ENCODE measurements at places on chromosomes 3 and 15. TPM values are rescaled to one million over a fixed set of nuclear protein-coding genes. Genes with fewer than 3 reads are reported as not detected.

GRCh38 chr3:138084196-138084595, 31.2 kb downstream of the DZIP1L start:
- DNase-seq: no peak

DNA sequence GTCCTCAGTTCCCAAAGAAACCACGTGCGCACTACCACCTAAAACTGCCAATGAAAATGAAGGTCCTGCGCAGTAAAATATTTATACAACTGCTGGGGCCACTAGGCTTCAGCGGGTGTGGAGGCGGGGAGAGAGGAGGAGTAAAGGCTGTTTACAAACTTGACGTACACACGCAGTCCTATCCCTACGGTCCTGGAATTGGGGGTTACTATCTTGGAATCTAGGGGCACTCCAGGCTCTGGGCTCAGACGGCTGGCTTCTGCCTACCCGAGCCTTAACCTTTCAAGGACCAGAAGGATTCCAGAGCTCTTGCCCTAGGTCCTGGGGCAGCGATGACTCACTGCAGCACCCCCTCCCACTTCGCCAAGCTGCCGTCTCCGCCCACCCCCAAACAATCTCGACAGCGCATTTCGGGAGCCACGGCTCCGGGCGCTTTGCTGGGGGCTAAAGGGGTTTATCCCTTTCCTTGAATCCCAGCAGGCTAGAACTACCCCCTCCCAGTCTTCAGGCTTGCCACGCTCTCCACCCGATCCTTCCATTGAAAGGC, 3.0 kb downstream of the ADAMTS9 start:
- DNase-seq: no peak

GRCh38 chr15:85607842-85608241, 186.9 kb downstream of the KLHL25 start:
- DNase-seq: no peak

KCNMB3 gene
- 1.8 TPM for total RNA-seq

- DNase-seq: no peak
Measured at GRCh38 chr3:157077565-157077991, 82.4 kb downstream of the CCNL1 start.

IL17RB gene
- not detected for total RNA-seq

- no peak for DNase-seq
Measured at GRCh38 chr15:92012368-92012629, 158.8 kb downstream of the SLCO3A1 start.

- no peak for DNase-seq
Measured at GRCh38 chr3:112456147-112456546, 43.1 kb downstream of the BTLA start.

DNA sequence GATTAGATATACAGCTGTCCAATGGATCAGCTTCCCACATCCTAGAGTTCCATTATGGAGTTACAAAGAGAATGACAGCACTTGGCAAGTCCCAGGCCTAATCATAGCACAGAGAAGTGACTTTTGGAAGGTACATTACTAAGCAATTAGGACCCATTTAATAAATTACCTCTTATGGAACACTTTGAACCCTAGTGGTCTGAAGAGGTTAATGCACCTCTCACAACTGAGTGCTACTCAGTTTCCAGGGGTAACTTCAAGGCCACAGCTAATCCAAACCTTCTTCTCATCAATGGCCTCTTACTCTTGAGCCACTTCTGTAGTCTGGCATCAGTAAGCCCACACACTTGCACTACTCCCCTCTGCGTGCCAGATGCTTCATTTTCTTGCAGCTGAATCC, 34.9 kb upstream of the MEIS2 start:
- DNase-seq: no peak

MAPKBP1 gene
- total RNA-seq: 49.0 TPM

DNA sequence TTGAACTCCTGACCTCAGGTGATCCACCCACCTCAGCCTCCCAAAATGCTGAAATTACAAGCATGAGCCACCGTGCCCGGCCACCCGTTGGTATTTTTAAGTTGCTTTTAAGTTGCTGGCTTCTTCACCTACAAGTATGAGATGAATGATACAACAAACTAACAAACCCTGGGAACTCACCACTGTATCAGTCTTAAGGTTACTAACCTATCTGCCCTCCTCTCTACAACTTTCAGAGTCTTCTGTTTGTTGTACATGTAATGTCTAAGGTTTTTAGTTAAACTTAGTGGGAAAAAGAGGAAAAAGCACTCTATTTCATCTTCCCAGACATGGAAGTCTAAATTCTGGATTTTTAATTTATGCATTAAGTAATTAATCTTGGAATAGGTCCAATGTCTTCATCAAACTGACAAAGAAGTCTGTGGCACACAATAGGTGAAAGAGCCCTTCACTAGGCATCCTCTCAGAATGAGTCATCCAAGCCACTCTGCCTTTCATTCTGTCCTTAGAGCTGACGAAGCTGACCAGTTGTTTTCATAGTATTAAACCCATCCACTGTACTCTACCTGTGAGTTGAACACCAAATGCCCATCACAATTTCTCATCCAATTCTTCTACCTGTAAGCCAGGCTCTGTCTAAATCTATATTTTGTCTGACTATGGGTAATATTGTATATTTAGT, 936.1 kb downstream of the TUSC7 start:
- no peak for DNase-seq

DNA sequence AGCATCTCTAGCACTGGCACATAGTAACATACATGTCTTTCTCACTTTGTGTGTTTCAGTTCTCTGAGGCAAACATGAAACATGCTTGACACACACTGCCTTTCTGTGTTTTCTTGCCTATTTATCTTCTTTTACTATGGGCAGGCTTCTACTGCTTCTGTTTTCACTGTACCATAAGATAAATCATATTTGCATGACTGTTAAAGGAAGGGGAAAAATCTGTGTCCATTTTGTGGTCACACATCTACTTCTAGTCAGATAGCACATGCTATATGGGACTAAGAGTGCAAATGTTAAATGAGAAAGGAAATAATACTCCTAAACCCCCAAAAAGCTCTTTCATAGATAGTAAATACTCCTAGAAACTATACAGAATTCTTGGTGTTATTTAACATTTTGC, 386.4 kb downstream of the ZBTB20 start:
- no peak for DNase-seq

LIPH gene
- total RNA-seq: not detected

DNA sequence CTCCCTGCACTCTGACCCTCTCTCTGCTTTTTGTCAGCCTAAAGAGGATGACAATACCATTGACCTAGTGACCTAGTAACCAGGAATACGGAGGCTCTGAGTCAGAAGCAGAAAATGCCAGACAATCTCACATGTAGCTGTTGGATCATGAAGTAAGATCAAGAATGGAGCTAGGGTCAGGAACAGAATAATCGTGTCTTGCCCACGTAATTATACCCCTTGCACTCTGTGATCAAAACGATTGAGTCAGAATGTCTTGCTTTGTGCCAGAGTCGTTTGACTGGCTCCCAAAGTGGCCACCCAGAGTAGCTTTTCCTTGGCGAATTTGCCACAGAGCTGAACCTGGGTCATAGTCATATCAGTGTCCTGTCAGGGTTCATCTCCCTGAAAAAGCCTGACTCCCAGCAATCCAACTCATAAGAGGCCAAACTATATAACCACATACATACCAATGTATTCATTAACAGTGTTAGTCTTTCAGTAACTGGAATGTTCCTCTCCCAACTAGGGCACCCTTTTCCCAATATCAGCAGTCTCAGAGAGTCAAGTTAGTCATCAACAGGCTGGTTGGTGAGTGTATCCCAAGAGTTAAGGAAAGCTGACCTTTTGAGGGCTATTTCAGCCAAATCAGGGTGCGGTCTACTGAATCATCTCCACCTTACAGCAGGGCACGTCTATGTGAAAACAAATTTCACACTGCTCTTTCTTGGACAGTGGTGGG, 5.0 kb upstream of the CDV3 start:
- DNase-seq: no peak

DNA sequence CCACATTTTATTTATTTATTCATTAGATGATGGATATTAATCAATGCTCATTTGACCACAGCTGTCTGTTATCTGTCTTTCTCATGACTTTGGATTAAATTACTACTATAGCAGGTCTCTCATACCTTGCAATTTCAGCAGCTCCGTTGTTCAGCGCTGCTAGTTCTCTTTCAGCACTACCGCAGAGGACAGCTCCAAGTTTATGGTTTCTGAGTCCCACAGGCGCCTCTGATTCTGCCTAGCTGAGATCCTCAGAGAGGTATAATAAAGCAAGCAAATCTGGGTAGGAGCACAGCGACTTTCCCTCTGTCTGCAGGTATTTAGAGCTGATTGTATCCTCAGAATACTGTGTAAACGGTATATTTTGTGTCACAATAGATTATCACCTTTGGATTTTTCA, 204.9 kb downstream of the CNTN4 start:
- no peak for DNase-seq

GRCh38 chr15:85615930-85616329, 178.8 kb downstream of the KLHL25 start:
- no peak for DNase-seq

- no peak for DNase-seq
Measured at GRCh38 chr3:30919564-30919963, 25.1 kb upstream of the GADL1 start.

DNA sequence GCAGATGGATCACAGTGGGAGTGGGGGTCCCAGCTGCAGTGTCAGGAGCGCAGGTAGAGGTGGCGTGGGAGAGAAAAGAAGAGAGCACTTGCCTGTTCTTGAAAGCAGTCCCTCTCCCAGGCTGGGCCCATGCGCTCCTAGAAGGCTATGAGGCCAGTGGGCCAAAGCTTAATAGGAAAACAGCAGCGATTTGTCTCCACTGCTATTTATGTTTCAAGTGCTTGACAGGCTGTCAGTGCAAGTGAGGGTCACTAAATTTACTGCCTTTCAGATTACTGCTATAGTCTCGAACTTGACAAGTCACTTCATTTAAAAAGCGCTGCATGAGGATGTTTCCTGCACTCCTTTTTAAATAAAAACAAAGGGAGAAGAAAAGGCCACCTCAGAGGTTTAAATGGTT, 239.5 kb downstream of the GAP43 start:
- no peak for DNase-seq

MAGI1 gene
- not detected for total RNA-seq

DNA sequence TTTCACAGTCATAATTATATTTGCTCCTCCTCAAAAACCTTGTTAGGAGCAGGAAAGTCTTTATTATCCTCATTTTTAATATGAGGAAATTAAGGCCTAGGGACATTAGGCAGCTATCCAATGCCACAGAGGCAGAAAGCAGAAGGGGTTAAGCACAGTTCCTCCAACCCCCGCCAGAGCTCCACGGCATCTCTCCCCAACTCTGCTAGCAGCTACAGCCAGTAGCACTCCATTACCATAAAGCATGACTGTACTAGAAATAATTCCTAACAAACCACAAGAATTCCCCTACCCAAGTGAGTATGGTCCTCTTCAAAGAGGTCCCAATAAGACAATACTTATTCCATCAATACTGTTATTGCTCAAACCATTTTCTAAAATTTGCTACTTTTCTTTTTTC, 9.8 kb downstream of the HEG1 start:
- DNase-seq: no peak

- no peak for DNase-seq
Measured at GRCh38 chr3:58651276-58651675, 15.3 kb downstream of the FAM3D start.

GRIP2 gene
- not detected for total RNA-seq

All from natural killer cell (primary cell).